ENCODE measurements at places on chromosomes 7 and 10. TPM values are rescaled to one million over a fixed set of nuclear protein-coding genes. Genes with fewer than 3 reads are reported as not detected.

Gene PAPOLB
- under 0.01 TPM for total RNA-seq

Gene RADIL
- total RNA-seq, result 0.33 TPM

Gene KLF14
- total RNA-seq, result under 0.01 TPM

Gene PCBD1
- 35.2 TPM for total RNA-seq

Gene OR2A7
- total RNA-seq, result 0.50 TPM

Gene EFCAB10
- total RNA-seq, result not detected

Gene ASZ1
- not detected for total RNA-seq

Gene KEL
- not detected for total RNA-seq

Gene TMEM196
- not detected for total RNA-seq

Gene LRRC61
- total RNA-seq, result 0.33 TPM

Gene TRIM50
- not detected for total RNA-seq

Gene KAZALD1
- 14.4 TPM for total RNA-seq

Gene ZWINT
- total RNA-seq, result 10.9 TPM

Gene AHR
- 84.4 TPM for total RNA-seq

Gene PRKG1
- 60.1 TPM for total RNA-seq

Gene CYP3A5
- total RNA-seq, result 12.4 TPM

Gene DLG5
- 40.8 TPM for total RNA-seq

Gene PON1
- not detected for total RNA-seq

Gene SDK1
- 8.6 TPM for total RNA-seq

Gene CRHR2
- total RNA-seq, result not detected

Gene AZGP1
- not detected for total RNA-seq

Gene GIMAP7
- not detected for total RNA-seq

Gene MRC1
- not detected for total RNA-seq

Gene ZNF117
- 5.6 TPM for total RNA-seq

Gene FBXO24
- total RNA-seq, result 0.33 TPM

Gene GARS1
- 226 TPM for total RNA-seq

Gene STAG3
- 0.50 TPM for total RNA-seq

Gene OPN4
- not detected for total RNA-seq

Gene BTBD16
- not detected for total RNA-seq

Gene SOSTDC1
- not detected for total RNA-seq

Gene AMPH
- total RNA-seq, result 3.6 TPM

Gene MYH16
- total RNA-seq, result not detected

Gene HOXA4
- total RNA-seq, result 0.51 TPM

Gene FAM237B
- total RNA-seq, result not detected

Gene AKR1C4
- total RNA-seq, result not detected

Gene PURB
- total RNA-seq, result 15.2 TPM

Gene SRRT
- 32.0 TPM for total RNA-seq

Gene RASSF4
- total RNA-seq, result 11.4 TPM

Gene METTL27
- total RNA-seq, result 4.9 TPM

Gene SPDYE9
- total RNA-seq, result not detected

Gene CCDC172
- total RNA-seq, result not detected

Gene GNAT3
- total RNA-seq, result not detected

Gene SLC26A5
- total RNA-seq, result not detected

Gene TET1
- total RNA-seq, result 3.3 TPM

Gene ELMO1
- 1.5 TPM for total RNA-seq

Gene ACSM6
- total RNA-seq, result not detected

Gene PNLIPRP2
- not detected for total RNA-seq

Gene TMEM184A
- total RNA-seq, result under 0.01 TPM

Gene IDI2
- not detected for total RNA-seq

Gene ACSL5
- 1.7 TPM for total RNA-seq

Gene PDE6C
- total RNA-seq, result not detected

Gene RELN
- total RNA-seq, result 0.33 TPM

Gene GIMAP4
- not detected for total RNA-seq

All from fibroblast of lung (primary cell).